Left hindlimb (tissue), 1 donor: ENCODE measurements at places on chromosomes 2 and 18.

GRCh38 chr2:25822190-25823117, 55.8 kb downstream of the ASXL2 start:
- peak; percentile 66 for DNase-seq

- no peak for DNase-seq
Observed at GRCh38 chr2:34570266-34570872, 971.3 kb upstream of the FAM98A start.

- DNase-seq = no peak
Observed at GRCh38 chr2:158663796-158664195, 131.3 kb upstream of the DAPL1 start.

GRCh38 chr2:218046238-218046637, 22.8 kb upstream of the RUFY4 start:
- DNase-seq = no peak
